Neural crest cell (in vitro differentiated cells): ENCODE measurements at places on chromosomes 1 and 21.

DNA sequence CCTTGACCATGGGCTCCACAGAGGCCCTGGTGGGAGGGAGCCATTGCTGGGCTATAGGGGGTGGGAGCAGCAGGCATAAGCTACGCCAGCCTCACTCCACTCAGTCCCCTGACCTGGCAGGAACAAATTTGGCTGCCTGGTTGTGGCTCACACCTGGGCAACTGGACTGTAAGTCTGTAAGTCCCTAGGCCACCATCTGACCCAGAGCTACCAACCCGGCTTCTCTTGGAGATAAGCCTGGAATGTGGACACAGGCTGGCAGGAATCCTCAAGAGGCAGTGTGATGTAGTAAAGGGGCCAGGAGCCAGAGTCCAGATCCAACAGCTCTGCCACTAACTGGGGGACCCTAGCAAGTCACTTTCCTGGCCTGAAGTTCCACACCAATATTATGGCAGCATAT, 11.4 kb downstream of the NCF2 start:
- DNase-seq, result no peak

- no peak for DNase-seq
Measured at GRCh38 chr21:35677298-35677841, 383.0 kb downstream of the SETD4 start.

DNA sequence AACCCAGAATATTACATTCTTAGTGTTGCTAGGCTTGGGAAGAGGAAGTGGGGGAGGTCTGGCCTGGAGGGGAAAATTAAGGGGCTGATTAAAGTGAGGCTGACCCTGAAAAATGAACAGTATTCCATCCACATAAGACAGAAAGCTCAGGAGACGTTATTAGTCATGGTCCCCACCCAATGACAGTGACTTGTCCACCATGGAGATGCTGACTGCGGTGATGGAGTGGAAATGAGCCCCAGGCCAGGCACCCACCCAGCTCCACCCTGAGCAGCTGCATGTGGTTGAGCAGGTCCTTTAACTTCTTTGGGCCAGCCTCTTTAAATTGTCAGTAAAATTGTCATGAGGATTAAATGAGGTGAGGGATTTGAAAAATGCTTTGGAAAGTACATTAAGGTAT, 1.4 kb upstream of the SPRR4 start:
- DNase-seq, result no peak

DNA sequence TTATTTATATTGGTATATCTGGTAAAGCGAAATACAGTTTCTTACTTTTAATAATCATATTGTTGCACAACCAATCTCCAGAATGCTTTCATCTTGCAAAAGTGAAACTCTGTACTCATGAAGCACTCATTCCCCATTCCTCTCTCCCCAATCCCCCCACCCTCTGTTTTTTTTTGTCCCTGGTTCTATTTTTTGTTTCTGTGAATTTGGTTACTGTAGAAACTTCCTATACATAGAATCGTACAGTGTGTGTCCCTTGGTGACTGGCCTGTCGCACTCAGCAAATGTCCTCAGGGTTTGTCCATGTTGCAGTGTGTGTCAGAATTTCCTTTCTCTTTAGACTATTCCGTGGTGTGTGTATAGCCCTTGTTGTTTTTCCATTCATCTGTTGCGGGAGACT, 7.9 kb upstream of the NLRP3 start:
- no peak for DNase-seq

DNA sequence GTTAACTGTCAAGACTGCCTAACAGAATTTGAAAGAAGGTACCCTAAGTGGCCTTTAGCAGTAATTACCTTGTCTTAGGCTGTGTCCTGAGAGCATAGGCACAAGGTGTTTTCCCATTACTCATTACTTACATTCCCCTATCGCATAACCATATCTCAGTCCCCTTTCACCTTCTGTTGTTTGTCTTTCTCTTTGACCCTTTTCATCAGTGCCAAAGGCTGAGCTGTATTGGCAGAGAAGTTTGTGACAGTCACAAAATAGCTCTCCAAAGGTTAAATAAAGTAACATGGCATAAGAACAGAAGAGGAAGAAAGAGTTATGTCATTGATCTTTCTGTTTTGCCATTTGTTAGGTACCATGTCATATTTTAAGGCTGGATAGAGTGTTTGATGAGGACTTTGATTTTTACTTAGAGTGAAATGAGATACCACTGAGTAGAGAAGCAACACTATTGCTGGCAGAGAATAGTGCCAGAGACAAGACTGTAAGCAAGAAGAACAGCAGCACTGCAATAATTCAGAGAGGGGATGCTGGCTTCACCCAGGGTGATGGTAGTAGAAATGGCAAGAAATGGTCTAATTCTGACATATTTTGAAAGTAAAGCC, 497.8 kb downstream of the TTLL7 start:
- DNase-seq, result no peak

GRCh38 chr1:67307251-67308060, at the start of gene IL12RB2:
Gene IL12RB2, plus strand, starts transcription at chr1:67307873. Its CDS starts 12,496 bp downstream, at chr1:67320369.
- DNase-seq, result peak; percentile 17

- peak; percentile 1 for DNase-seq
Measured at GRCh38 chr1:94416901-94417727, 1.1 kb upstream of the ABCD3 start.

GRCh38 chr21:16040601-16041000, 310.8 kb downstream of the USP25 start:
- DNase-seq, result no peak

DNA sequence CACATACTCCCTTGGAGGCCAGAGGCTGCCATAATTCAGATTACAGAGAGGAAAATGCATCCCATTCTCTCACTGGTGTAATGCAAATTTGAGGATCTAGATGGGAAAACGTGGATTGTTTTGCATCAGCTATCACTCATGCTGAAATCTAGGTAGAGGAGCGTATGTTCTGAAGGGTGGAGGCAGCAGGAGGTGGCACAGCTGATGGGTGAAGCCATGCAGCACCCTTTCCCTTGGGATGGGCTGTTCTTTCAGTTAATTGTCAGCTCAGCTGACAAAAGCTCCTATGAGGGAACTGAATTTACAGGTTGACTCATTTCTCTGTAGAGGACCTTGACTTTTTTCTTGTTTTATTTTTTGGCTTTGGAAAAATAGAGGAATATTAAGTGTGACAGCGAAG, 41.8 kb downstream of the CAMTA1 start:
- DNase-seq, result no peak

GRCh38 chr1:941588-942383, 17.3 kb downstream of the NOC2L start:
- no peak for DNase-seq

DNA sequence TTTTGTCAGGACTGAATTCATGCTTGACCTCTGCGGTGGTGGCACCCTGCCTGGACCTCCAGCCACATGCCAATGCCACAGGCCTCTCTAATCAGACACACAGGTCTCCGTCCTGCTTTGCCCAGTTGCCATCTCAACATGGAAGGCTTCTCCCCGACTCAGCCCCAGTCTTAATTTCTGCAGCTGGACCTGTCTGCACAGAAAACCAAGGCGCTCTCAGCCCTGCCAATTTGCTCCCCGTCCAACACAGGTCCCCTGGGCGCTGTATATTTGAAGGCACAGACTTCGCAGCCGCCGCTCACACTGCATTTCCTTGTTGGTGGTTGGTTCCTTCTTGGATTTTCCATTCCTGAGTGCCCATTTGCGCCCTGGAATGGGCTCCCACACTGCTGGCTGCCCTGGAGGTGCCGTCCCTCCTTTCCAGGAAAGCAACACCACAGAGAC, 28.0 kb upstream of the PLEKHG5 start:
- DNase-seq, result no peak

GRCh38 chr1:154895798-154896197, 25.7 kb upstream of the KCNN3 start:
- no peak for DNase-seq

DNA sequence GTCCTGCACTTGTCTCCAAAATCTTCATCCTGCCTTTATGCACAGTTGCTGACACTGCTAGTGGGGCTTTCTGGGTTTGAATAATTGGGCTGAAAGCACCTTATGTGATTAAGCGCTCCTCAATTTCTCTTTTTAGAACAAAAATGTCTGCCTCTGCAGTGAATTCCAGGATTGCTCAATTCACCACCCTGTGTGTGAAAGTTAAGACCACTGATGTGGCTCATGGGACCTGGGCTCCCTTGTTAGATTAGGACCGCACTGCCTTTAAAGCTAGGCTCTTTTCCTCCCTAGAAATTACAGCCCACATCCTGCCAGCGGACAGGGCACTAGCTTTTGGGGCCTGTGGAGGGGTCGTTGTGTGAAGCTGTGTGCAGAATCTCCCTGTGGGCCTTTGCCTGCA, 18.8 kb downstream of the KIAA1614 start:
- DNase-seq, result no peak

DNA sequence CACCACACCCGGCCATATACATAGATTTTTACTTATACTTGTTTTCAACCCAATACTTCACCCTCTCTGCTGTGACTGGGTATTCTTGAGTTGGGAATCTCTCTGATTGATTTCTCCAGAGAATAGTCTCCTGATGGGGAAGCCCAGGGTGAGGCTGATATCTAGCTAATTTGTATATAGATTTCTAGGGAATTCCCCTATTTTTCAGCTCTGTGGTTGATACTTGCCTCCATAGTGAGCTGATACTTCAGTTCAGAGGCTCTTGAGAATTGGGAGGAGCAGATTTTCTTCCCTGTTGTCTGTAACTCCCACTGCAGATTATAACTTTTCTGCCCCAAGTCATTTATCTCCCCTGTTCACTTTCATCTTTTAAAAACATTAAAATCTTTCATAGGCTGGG, 14.5 kb upstream of the SH3BGRL3 start:
- no peak for DNase-seq

DNA sequence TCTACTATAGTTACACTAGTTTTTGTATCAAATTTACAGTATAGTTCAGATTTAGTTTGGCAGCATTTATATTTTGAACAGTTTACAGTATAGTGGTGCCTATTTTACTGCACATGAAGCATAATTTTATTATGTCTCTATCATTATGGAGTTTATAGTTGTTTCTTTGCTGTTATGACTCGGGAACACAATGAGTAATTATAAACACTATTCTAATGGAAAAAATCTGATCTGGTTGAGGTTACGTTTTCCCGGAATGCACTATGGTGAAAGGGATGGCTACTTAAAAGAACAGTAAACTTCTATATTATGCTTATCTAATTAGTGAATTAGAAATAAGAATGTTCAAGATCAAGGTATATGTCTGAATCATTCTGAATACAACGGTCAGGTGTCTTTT, 10.6 kb downstream of the LCA5L start:
- no peak for DNase-seq

DNA sequence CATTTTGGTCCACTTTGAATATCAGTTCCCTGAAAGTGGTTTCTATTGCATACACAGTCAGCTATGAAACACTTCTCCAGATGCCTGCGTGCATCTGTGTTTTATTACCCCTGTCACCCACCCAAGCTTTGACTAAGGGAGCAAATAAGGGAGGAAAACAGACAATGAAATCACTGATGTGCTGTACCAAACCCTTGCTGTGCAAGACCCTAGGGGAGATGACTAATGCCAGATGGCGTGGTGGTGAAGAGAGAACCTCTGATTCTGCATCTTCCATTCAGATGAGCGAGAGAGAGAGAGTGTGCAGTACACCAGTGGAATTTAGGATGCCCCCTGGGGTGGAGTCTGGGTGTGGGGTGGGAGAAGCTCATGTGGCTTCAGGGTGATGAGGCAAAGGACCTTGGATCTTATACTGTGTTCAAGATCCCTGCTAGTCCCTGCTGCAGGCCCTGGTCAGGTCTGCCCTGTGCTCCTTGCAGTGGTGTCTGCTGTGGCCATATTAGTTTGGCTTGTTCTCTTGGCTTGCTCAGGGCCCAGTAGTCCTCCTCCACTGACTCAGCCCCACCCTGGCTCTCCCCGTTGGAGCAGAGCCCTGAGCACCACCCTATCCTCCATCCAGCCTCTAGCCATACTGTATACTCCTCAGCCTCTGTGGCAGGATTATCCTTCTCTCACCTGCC, 18.5 kb downstream of the CLCA1 start:
- no peak for DNase-seq

- DNase-seq, result no peak
Measured at GRCh38 chr1:95941121-95941798, 707.2 kb downstream of the RWDD3 start.

GRCh38 chr1:167419245-167419644, 99.1 kb downstream of the CD247 start:
- DNase-seq, result no peak

- no peak for DNase-seq
Measured at GRCh38 chr21:35350965-35351364, 301.9 kb upstream of the RUNX1 start.

- no peak for DNase-seq
Measured at GRCh38 chr21:15732290-15732995, 2.7 kb downstream of the USP25 start.

DNA sequence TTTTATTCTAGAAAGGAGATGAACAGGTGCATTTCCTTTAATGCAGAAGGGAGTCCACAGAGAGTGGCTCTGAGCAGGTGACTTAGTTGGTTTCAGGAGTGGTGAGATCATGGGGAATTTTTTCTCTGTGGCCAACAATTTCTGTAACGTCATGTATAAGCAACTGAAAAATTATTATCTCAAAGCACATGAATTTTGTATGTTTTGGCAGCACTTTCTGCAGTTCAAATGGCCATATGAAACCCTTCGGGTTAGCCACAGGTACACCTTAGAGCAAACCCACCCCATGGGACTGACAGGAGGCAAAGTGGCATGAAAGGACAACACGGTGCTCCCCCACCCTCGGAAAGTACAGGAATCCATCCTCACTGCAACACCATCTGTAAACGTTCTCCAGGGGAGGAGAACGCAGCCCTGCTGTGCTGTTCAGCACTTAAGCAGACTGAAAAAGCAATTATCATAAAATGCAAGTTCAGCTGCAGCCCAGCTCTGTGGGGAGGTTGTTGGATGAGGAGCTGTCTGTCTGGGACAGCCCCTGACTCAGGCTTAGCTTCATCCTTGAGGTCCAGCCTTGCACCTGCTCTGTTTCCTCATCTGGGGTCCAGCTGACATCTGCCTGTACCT, 55.8 kb upstream of the CLDN14 start:
- no peak for DNase-seq

DNA sequence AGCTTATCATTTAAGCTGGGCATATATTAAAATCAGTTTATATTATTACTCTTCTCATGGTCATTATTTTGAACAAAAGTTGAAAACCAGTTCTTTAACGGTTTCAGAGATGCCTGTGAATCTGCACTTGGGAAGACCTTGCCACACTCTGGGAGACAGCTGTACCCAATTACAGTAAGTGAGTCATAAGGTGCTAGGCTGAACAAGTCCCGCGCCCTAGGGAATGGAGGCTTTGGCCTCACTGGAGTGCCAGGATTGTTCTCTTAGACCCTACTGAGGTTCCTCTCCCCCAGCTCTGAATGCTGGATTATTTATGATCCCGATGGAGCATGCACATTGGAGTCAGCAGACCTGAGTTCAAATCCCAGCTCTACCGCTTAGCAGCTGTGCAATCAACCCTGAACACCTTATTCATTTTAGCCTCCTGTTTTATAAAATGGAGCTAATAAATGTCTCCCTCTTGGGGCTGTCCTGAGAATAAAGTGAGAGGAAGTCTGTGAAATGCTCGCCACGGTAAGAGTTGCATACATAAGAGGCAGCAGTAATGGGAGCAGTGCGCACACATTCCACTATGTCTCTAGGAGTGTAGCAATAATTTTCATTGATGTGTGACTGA, 266.2 kb downstream of the FOXD2 start:
- no peak for DNase-seq
